Fibroblast of pulmonary artery (primary cell): ENCODE measurements at places on chromosomes 6 and 20.

GRCh38 chr6:122778985-122779661 is 393 bp upstream of the FABP7 start:
- DNase-seq: no peak

DNA sequence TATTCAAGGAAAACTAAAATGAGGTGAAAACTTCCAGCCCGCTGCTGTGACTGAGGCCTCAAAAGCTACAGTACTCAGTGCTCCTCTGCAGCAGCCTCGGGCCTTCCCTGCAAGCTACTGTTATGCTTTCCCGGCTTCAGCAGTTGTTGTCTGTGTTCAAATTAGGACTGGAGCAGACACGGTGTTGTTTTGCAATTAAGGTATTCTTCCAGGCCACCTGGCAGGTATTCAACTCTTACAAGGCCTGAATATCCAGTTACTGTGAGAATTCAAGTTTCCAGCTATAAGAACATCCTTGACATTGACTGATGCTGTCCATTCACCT is 10.7 kb downstream of the TXNDC5 start:
- DNase-seq: no peak

GRCh38 chr6:32833664-32834063 is 4.9 kb downstream of the TAP2 start:
- DNase-seq: no peak

DNA sequence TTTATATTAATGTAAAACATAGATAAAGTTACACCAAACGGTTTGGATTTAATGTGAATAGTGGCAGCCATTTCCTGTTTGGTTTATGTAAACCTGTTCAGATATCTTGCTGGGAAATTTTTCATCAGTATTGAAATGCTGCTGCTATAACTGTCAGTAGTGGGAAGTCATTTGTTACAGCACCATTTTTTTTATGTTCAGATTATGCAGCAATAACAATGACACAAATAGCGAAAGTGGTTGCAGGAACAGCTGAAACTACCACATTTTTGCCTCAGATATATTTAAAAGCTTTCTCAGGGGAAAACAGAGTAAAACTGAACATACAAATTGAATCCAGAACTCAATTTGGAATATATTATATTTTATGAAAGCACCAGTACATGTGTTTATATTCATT is 128.8 kb upstream of the SIM1 start:
- DNase-seq: no peak

- DNase-seq: no peak
Observed at GRCh38 chr20:35192118-35192872, 20.4 kb downstream of the PROCR start.

DNA sequence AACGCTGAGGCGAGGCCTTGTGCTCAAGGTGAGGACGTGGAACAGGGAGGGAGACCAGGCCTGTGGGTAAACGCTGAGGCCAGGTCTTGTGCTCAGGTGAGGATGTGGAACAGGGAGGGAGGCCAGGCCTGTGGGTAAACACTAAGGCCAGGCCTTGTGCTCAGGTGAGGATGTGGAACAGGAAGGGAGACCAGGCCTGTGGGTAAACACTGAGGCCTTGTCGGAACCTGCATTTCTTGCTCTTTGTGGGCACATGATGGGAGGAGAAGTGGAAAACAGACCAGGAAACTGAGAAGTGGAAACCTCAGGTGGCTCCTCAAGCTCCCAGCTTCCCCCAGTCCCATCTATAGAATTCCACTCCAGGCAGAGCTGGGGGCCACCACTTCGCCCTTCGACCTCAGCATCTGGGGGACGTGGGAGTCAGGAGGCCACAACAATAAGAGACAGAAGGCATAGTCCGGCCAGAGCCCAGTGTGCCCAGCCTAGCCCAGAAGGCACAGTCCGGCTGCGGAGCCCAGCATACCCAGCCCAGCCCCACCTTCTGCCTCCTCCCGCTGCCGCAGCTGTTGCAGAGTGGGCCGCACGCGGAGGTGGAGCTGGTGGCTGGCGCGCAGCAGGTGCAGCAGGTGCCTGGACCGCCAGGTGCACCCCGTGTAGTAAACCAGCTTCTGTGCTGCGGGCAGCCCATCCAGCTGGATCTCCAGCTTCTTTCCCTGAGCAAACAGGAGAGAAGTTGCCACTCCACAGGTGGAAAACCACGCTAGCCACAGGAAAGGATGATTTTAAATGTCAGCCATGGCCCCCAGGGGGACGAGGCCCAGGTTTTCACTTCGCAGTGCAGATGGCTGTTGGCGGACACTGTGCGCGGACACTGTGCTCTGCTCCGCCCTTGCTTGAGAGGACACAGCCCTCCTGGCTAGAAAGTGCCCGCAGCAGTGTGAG is 17.5 kb downstream of the FRMD1 start:
- no peak for DNase-seq

DNA sequence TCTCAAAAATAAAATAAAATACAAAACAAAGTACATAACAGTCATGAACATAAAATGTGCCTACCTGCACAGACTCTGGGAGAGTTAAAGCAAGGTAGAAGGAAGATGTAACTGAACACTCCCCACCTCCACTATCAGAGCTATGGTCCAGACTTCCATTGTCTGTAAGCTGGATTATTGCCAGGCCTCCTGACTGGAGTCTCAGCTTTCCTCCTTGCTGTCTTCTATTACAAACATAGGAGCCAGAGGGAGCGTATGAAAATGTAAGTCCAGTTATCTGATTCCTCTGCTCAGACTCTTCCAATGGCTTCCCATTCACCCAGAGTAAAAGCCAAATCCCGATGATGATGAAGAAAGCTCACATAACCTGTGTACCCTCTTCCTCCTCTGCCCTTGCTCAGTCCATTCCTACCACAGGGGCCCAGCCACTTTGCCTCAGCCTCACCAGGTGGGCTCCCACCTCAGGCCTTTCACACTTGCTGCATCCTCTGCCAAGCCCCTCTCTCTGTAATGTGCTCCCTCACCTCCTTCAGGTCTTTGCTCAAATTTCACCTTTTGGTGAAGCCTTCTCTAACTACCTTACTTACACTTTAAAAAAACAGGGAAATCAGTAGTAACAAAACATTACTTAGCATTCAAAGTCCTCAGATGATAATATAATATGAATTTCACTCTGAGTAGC is 194.1 kb downstream of the RIMS1 start:
- DNase-seq: peak; percentile 4

- DNase-seq: no peak
Observed at GRCh38 chr6:152048921-152049320, 241.4 kb downstream of the ESR1 start.

- DNase-seq: no peak
Observed at GRCh38 chr6:137610702-137611101, 116.5 kb upstream of the OLIG3 start.

DNA sequence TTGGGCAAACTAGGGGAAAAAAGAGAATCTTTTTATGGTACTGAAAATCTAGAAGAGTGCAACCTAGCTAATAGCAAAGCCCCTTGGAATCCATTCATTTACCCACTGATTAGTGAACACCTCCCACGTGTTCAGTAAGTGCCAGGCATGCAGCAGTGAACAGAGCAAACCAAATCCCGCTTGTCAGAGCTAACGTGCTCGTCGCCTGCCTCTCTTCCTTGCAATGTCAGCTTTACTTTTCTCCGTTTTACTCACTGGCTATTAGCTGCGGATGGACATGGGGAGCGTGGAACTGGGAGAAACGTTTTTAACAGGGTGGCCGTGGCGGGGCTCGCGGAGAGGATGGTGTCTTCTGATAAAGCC is 120.4 kb downstream of the SYNDIG1 start:
- no peak for DNase-seq

GRCh38 chr6:38062066-38062465 is 242.5 kb downstream of the ZFAND3 start:
- no peak for DNase-seq

GRCh38 chr6:131115651-131116050 is 19.6 kb upstream of the AKAP7 start:
- no peak for DNase-seq

- DNase-seq: no peak
Observed at GRCh38 chr6:154367839-154368695, 11.5 kb upstream of the IPCEF1 start.

GRCh38 chr6:143515061-143515760 is 3.7 kb upstream of the FUCA2 start:
- peak; percentile 39 for DNase-seq

- no peak for DNase-seq
Observed at GRCh38 chr6:20630136-20630535, 95.9 kb downstream of the CDKAL1 start.

DNA sequence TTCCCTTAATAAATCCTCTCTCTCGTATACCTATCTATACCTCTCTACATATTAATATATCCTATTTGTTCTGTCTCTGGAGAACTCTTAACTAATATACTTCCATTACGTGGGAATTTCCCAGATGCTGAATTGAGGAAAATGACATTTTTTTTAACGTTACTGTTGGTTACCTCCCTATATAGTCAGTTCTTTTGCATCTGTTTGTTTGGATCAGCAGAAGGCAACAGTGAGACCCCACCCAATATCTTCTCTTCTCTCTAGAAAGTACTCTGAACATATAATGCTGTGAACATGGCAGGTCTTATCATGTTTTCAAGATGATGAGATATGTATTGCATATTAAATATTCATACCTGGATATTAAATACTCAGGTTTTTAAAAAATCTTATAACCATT is 12.7 kb downstream of the RFPL4B start:
- DNase-seq: no peak

- peak; percentile 23 for DNase-seq
Observed at GRCh38 chr6:143807103-143807772, 35.9 kb upstream of the LTV1 start.

DNA sequence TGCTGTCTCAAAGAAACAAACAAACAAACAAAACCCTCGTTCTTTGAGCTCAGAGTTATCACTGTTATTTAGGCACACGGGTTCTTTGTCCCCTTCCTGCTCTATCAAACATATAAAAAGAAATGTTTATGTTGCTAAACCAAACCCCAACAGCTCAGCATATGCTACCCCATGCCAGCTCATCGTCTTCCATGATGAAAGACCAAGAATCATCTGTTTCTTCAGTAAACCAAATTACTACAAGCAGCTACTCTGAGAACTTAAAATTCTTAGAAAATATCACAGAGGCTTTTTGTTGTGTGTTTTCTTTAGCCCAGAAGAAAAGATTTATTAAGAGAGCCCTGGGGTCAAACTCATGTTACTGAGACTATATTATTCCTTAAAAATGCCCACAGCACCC is 4.7 kb downstream of the TRERF1 start:
- DNase-seq: no peak

DNA sequence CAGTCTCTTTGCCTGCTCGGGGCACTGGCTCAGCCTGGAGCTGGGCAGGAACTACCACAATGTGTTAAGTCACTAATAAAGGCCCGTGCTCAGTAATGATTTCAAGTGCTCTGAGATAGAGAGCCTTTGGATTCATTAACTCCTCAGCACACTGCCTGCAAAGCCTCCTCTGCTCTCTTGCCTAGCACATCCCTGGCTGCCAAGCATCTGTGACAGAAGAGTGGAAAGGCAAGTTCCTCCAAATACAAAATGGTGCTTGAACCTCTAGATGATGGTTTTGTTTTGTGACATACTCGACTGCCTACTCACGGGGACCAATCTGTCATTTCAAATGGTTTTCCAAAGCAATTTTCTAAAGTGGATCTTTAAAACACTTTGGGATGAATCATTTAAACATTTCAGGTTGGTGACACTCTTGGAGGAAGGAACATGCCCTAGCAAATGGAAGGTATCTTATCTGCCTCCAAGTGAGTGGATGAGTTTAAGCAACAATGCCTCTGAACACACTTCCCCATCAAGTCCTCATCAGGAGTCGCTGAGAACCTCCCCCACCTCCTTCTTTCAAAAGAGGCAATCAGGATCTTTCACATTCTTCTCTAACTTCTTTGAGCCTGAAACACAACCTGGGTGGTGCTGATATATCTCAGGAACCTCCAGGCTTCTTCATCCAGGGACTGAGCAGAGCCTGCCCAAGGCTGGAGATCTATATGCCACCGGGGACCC is 35.8 kb downstream of the METTL24 start:
- DNase-seq: no peak

GRCh38 chr6:31060145-31060544 is 49.9 kb downstream of the MUC22 start:
- no peak for DNase-seq

GRCh38 chr20:8967641-8968245 is 101.1 kb upstream of the PLCB4 start:
- DNase-seq: no peak

GRCh38 chr6:150352321-150353296 is 16.2 kb upstream of the IYD start:
- peak; percentile 57 for DNase-seq

- peak; percentile 33 for DNase-seq
Observed at GRCh38 chr20:59006864-59007664, at the start of gene CTSZ. TSS of gene CTSZ (minus strand) at chr20:59007254. CDS start at chr20:59007128, 126 bp downstream.

DNA sequence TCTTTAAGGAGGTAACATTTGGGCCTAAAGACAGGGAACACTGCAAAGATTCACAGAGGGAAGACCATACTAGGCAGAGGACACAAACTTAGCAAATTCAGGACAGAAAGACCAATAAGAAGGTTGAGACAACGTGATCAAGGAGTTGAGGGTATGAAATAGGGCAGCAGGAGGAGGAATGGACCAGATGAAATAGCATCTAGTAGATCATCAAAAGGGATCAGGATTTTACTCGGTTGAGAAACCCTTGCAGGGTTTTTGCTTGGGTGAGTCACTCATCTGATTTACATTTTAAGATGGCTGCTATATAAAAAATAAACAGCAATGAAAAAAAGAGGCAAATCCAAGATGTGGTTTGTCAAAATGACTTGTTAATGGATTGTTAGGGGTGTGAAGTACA is 4.7 kb downstream of the BCLAF1 start:
- peak; percentile 51 for DNase-seq

GRCh38 chr6:17410281-17410680 is 16.9 kb downstream of the CAP2 start:
- no peak for DNase-seq

- DNase-seq: no peak
Observed at GRCh38 chr20:56685879-56686278, 56.8 kb downstream of the TFAP2C start.

GRCh38 chr6:21327326-21328112 is 266.0 kb upstream of the SOX4 start:
- DNase-seq: no peak

DNA sequence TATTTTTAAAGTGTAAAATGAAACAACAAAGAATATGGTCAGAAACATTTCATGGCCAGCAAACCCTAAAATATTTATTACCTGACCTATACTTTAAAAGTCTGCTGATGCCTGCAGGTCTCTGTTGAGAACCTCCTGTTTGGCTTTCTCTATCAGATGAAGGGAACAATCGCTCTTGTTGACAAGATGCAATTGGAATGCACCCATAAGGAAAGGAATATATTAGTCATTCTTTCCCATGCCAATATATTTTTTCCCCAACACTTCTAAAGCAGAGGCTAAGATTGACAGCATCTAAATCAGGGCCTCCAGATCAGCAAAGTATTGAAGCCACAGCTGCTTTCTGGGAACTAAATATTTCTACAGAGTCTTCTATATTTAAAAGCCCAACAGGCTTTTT is 897.8 kb downstream of the EPHA7 start:
- peak; percentile 10 for DNase-seq
